ENCODE measurements at places on chromosomes 7 and 10.

DNA sequence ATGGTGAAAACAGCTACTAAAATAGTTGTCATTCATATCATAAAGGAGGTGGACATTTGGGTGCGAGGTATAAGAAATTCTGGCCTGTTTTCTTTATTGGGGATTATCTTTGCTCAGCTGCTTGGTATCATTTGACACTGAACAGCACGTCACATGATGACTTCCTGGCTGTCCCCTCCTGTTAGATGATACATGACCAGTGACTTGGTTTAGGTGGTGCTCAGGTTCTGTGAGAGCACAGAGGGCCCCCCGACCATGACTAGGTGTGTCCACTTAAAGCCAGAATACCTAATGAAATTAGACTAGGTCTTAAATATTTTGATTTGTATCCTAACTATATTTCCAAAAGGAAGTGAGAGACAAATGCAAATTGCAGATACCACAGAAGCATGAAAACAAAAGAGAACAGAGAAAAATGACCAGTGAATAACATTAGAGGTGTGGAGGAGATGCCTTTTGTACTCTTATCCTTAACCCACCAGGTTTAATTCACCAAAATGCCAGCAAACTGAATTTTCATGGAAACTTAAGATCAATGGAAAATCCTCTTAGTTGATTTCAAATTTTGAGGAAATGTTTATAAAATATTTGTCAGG, 50.6 kb upstream of the GJD4 start:
- no peak for DNase-seq

- no peak for DNase-seq
These were observed 1.1 kb upstream of the UMAD1 start for GRCh38 chr7:7639421-7639820.

- no peak for DNase-seq
These were observed 78.8 kb downstream of the CELF2 start for GRCh38 chr10:11096422-11096821.

DNA sequence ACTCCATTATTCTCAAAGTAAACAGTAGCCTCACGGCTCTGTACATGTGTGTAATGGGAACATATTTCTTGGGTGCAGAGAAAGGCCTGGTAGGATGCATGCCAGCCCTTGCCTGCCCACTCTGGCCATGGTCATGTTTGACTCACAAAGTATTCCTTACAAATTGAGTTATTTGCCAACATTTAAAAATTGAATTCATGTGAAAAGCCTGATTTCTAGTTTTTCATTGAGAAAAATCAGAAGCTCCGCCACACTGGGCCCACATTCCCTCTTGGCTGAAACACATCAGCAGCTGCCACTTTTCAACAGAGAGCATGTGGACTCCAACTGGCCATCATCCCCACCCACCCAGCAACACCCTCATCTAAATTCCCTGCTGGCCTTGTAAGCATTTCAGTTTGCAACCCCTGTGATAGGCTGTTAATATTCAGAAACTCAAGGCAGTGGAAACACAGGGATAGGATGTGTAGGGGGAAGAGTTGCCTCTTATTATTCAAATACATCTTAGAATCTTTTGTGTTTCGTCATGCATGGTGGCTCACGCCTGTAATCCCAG, 40.9 kb downstream of the CDH23 start:
- no peak for DNase-seq

GRCh38 chr10:71685554-71686232, 33.9 kb downstream of the C10orf105 start:
- no peak for DNase-seq

DNA sequence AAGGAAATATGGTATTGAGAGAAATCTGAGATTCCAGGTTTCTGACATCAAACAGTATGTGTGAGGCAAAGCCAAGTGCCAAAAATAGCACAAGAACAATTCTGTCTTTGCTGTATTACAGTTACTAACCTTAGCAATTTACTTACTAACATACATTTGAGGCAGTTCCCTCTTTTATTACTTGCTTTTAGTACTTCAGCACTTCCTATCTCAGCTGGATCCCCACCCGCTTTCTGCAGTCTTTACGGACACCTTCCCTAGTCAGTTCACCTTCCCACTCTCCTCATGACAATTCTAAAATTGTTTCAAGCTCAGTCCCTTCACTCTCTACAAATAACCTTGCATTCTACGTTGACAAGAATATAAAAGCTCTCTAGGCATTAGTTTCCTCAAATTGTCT, 79.2 kb downstream of the ELAPOR2 start:
- no peak for DNase-seq

All from activated T-helper 2 cell treated with anti-CD3 and anti-CD28 coated beads, Interferon-gamma antibody, Interleukin-2, Interleukin-4, amounts not matched to agents 10 μg/mL and 5 μg/mL and 100 μg/mL, durations not matched to agents 14 hours and 24 hours and 36 hours (primary cell).